Activated naive CD4-positive, alpha-beta T cell treated with anti-CD3 and anti-CD28 coated beads, Interleukin-2, amount 10 ng/mL, durations not matched to agents 5 hours and 36 hours (primary cell): ENCODE measurements at places on chromosomes 11 and 22. TPM values are rescaled to one million over a fixed set of nuclear protein-coding genes. Genes with fewer than 3 reads are reported as not detected.

The CRACR2B gene
- 23.7 TPM for total RNA-seq

The SLC22A25 gene
- total RNA-seq = not detected

The ADAMTS15 gene
- not detected for total RNA-seq

The SYCE3 gene
- not detected for total RNA-seq

The OR52E8 gene
- not detected for total RNA-seq

The OR4C15 gene
- total RNA-seq = not detected

The SLC15A3 gene
- total RNA-seq = 3.8 TPM

The ACER3 gene
- total RNA-seq = 10.1 TPM

The CLTCL1 gene
- total RNA-seq = 1.4 TPM

The DHCR7 gene
- total RNA-seq = 65.1 TPM

The CFAP300 gene
- total RNA-seq = not detected

The DAGLA gene
- 0.36 TPM for total RNA-seq

The OPCML gene
- not detected for total RNA-seq

The SDHAF2 gene
- 46.4 TPM for total RNA-seq

The SPTBN2 gene
- 0.05 TPM for total RNA-seq

The OR51B5 gene
- not detected for total RNA-seq

The LARGE2 gene
- total RNA-seq = 0.51 TPM

The KDELR3 gene
- 0.38 TPM for total RNA-seq

The RAG1 gene
- 0.26 TPM for total RNA-seq

The ZNF215 gene
- total RNA-seq = 0.63 TPM

The APOA5 gene
- not detected for total RNA-seq

The OR51L1 gene
- not detected for total RNA-seq
